ENCODE measurements at places on chromosomes 6 and 20. TPM values are rescaled to one million over a fixed set of nuclear protein-coding genes. Genes with fewer than 3 reads are reported as not detected.

GRCh38 chr20:57704245-57704644 lies 5.6 kb downstream of the PMEPA1 start:
- H3K27ac ChIP-seq, result no peak overlapping the region
- H3K4me3 ChIP-seq, result no peak overlapping the region
- peaks cover 1% of the 10 kb centered on the region for H3K36me3 ChIP-seq
- peaks cover 29% of the 10 kb centered on the region for H3K4me1 ChIP-seq

DNA sequence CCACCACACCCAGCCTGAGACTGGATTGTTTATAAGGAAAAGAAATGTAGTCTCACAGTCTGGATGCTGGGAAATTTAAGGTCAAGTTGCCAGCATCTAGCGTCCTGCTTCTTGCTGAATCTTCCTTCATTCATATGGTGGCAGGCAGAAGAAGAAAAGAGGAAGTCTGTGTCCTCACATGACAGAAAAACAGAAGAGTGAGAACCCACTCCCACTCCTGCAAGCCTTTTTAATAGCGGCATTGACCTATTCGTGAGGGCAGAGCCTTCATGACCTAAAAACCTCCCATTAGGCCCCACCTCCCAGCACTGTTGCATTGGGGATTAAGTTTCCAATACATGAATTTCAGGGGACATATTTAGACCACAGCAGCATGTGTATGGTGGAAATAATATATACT lies 160.8 kb upstream of the BMP2 start:
- H3K27ac ChIP-seq, result no peak overlapping the region
- no peak for DNase-seq
- peaks cover 3% of the 10 kb centered on the region for H3K27me3 ChIP-seq
- no peak overlapping the region for H3K4me3 ChIP-seq

DNA sequence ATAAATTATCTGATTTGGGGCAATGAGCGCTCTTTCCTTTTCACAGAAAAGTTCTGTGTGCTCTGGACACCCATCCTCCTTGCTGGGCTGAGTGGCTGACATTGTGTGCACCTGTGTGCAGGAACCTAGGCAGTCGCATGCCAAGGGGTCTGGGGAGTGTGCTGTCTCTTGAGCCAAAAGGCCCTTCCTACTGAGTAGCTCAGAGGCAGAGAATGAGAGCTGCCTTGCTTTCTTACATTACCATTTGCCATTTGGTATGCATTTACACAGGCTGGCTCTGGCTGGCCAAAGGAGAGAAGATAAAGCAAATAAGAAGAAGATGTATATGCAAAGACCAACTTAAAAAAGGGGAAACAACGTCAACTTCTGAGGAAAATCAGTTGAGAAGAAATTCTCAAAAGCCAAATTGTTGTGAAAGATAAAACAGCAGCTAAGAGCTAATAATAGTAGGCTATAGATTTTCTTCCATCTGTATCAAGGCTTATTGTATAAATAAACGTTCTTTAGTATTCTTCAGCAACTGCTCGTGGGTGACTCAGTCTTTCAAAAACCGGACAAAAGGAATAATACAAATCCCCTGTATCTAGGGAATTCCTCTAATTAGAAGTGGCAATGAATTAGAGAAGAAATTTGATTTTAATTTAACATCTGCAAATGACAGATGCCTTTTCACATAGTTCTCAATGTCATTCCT lies 121.9 kb downstream of the INSM1 start:
- peaks cover 47% of the 10 kb centered on the region for H3K4me1 ChIP-seq
- H3K4me3 ChIP-seq, result no peak overlapping the region
- H3K27me3 ChIP-seq, result no peaks in the 10 kb centered on the region

- no peak overlapping the region for H3K27ac ChIP-seq
- no peaks in the 10 kb centered on the region for H3K36me3 ChIP-seq
- H3K4me1 ChIP-seq, result no peaks in the 10 kb centered on the region
- DNase-seq, result no peak
- H3K4me3 ChIP-seq, result no peak overlapping the region
Observed at GRCh38 chr6:147793871-147794643, 285.6 kb downstream of the SAMD5 start.

DNA sequence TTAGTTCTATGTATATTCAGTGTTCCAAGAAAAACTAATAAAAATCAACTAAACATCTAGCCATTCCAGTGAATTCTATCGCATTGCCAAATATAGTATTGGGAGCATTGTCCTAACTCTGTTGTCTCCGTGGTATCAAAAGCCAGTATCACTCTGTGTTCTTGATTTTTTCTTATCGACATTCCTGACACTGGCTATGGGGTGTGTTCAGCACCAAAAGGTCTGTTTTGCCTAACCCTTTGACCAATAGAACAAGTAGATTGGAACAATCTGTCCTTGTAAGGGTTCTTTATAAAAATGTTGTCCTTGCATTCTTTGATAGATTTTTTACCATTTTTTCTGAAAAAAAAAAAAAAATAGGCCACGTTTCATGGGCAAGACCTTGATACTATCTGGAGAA lies 161.5 kb downstream of the TSHZ2 start:
- peaks cover 6% of the 10 kb centered on the region for H3K4me1 ChIP-seq
- H3K36me3 ChIP-seq, result no peaks in the 10 kb centered on the region
- H3K27me3 ChIP-seq, result no peaks in the 10 kb centered on the region

The SRSF12 gene
- total RNA-seq, result 22.2 TPM

The BEND3 gene
- 22.4 TPM for total RNA-seq

The WFDC12 gene
- total RNA-seq, result not detected

The SUN5 gene
- not detected for total RNA-seq

The MYL9 gene
- 31.0 TPM for total RNA-seq

The IP6K3 gene
- 0.14 TPM for total RNA-seq

The RFX6 gene
- total RNA-seq, result 28.7 TPM

The NOX3 gene
- total RNA-seq, result not detected
